ENCODE measurements at places on chromosomes 13 and 19.

DNA sequence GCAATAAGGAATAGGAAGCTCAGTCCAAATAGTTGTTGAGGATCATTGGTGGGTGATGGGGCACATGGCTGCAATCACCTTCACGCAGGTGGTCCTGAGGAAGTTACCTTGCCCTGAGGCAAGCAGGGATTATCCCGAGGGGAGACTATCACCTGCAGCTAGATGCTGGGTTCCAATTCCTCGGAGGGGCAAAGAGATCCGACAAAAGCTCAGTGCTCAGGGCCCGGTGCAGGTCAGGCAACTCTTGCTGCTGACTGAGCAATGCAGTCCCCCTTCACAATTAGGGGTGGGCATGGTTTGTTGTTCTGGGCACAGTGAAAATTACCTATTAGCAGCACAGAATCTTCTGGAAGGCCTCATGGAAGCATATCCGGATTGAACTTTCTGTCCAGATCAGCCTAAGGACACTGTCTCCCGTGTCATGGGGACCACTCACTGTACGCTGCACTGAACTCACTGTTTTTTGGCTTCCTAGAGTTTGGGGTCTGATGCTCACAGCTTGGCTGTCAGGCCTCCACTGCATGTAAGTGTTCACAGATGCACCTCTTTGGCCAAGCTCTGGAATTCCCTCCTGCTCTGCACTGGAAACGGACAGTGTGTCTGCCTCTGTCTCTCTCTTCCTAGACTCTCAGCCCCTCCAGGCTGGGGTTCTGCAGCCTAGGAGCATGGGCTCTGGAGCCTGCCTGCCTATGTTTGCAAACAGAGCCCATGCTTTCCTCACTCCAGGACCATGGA lies 372.7 kb downstream of the ZNF536 start:
- DNase-seq: no peak

GRCh38 chr19:1300744-1301490 lies 15.2 kb downstream of the EFNA2 start:
- DNase-seq: no peak

DNA sequence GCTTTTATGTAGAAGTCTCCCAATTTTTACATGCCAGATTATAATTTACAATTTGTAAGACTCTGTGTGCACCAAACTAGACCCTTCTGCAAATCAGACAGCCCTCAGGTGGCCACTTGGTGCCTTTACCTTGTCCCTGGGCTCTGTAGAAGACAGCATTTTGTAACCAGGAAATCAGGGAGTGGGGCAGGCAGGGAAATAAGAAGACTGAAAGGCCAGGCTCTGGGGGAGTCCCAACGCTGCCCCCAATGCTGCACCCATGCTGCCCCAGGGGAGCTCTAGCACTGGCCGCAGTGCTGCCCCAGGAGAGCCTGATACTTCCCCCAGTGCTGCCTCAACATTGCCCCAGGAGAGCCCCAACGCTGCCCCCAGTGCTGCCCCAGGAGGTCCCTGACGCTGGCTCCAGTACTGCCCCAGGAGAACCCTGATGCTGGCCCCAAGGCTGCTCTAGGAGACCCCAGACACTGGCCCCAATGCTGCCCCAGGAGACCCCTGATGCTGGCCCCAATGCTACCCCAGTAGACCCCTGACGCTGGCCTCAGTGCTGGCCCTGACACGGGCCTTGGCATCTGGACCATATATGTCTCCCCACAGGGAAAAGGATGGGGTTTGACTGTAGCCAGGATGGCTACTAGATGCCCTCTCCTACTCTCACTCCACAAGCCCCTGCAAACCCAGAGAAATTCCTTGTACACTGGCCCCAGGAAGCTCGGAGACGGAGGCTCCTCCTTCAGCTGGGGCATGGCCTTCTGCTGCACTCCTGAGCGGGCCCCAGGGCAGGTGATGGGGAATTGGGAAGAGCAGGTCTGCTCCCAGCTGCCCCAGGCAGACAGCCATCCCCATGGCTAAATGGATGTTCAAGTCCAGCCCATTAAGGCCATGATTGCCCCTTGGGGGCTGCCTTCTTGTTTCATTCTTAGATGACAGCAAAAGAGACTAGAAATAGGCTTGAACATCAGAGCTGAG lies 23.6 kb downstream of the VSTM2B start:
- DNase-seq: no peak

GRCh38 chr13:84567848-84568247 lies 685.6 kb upstream of the SLITRK1 start:
- no peak for DNase-seq

- no peak for DNase-seq
Observed at GRCh38 chr19:57338877-57339276, 12.2 kb upstream of the ZNF304 start.

DNA sequence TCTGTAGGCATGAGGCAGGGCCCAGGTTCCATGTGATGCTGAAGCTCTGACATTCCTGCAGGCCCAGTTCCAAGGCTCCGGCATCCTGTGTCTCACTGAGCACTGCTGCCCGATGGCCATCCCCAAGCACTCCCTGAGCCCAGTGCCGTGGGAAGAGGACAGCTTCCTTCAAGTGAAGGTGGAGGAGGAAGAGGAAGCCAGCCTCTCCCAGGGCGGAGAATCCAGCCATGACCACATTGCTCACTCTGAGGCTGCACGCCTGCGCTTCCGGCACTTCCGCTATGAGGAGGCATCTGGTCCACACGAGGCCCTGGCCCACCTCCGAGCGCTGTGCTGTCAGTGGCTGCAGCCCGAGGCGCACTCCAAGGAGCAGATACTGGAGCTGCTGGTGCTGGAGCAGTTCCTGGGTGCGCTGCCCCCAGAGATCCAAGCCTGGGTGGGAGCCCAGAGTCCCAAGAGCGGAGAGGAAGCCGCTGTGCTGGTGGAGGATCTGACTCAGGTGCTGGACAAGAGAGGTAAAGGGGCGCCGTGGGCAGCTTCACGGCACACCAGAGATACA lies 8.0 kb downstream of the ZSCAN22 start:
- no peak for DNase-seq

Data from skeletal muscle cell (primary cell).